Activated T-cell treated with anti-CD3 and anti-CD28 coated beads, Interleukin-2, amount 50 U/mL, for 1 hour (primary cell): ENCODE measurements at places on chromosomes 2 and 18.

- no peak for DNase-seq
Observed at GRCh38 chr2:207960911-207961310, 64.4 kb downstream of the PLEKHM3 start.

GRCh38 chr2:34403512-34403911 lies 804.4 kb upstream of the FAM98A start:
- DNase-seq = no peak

DNA sequence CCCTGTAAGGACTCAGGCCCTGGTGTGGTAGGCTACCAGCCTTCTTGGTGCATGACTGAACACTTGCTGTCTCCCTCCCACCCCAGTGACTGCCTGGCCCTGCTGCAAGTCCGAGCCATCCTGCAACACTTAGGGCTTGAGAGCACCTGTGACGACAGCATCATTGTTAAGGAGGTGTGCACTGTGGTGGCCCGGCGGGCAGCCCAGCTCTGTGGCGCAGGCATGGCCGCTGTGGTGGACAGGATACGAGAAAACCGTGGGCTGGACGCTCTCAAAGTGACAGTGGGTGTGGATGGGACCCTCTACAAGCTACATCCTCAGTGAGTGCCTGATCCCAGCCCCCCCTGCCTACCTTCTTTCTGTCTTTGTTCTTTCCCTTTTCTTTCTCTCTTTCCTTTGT lies 55.2 kb downstream of the HK2 start:
- DNase-seq = no peak

- no peak for DNase-seq
Observed at GRCh38 chr2:223396993-223397392, 205.2 kb downstream of the SCG2 start.
